Jurkat, Clone E6-1 (cell line): ENCODE measurements at places on chromosomes 3 and 15.

- DNase-seq = no peak
These were observed 167.3 kb upstream of the THBS1 start for GRCh38 chr15:39413558-39413957.

DNA sequence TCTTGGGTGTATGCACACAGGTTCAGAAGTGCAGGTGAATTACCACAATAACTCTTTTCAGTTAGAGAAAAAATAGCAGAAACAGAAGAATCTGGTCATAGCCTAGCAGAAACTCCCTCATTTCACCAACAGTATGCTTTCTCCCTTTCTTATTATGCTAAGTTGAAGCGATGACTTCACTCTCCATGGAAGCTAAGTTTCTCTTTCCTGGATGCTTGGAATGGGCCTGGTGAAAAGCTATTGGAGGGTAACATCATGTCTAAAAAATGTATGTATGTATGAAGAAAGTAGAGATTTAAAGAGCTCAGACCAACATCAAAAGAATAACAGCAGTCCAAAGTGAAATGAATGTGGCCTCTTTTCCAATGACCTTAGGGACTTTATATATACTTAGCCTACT, 145.5 kb downstream of the TIGIT start:
- no peak for DNase-seq

- no peak for DNase-seq
These were observed 524.6 kb upstream of the ATP11B start for GRCh38 chr3:182268711-182269110.

DNA sequence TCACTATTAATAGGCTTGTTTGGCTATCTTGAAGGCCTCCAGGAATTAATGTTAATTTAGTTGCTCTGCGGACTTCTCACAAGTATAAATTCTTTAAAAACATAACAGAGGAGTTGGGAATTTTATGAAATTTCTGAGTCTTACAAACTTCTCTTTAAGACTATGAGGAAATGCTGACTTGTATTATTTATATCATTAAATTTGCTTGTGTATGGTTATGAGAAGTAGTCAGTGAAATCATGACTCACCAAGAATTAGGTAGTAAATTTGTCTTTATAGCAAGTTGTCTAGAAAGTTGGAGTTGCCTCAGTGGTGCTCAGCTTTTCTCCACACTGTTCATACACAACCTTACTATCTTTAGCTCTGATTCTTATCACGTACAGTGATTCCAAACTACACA, 26.5 kb downstream of the PHLDB2 start:
- DNase-seq = no peak

DNA sequence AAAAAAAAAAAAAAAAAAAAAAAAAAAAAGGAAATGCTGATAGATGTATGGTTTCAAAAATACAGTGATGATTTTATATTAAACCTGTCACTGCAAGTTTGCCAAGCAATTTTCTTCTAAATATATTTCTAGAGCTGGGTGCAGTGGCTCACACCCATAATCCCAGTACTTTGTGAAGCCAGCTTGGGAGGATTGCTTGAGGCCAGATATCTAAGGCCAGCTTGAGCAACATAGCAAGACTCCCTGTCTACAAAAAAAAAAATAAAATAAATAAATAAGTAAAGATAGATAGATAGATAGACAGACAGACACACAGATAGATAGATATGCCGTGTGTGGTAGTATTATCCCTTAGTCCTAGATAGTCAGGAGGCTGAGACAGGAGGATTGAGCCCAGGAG, 41.4 kb upstream of the ST3GAL6 start:
- no peak for DNase-seq

- no peak for DNase-seq
These were observed 24.6 kb upstream of the PTPN23 start for GRCh38 chr3:47356201-47356600.
